ENCODE measurements at places on chromosomes 6 and 20.

- DNase-seq: no peak
Measured at GRCh38 chr6:24861934-24862333, 63.2 kb upstream of the ARMH2 start.

DNA sequence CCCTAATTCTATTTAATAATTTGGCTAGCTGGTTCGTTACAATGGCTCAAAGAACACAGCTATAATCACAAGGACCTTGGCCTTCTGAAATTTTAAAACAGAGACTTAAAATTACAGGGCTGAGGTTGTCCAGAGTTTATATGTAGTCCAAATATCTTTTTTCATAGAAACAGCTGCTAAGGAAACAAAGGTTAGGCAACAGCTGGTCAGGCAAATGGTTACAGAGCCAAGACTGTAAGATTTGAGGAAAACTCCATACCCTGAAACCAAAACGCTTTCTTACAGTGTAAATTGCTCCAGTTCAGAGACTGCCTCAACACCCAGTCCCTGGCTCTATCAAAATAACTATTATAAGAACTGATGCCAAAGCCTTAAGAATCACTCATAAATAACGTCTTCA is 9.7 kb upstream of the ARHGAP18 start:
- DNase-seq: no peak

GRCh38 chr6:46985943-46986342 is 56.2 kb downstream of the ADGRF1 start:
- no peak for DNase-seq

DNA sequence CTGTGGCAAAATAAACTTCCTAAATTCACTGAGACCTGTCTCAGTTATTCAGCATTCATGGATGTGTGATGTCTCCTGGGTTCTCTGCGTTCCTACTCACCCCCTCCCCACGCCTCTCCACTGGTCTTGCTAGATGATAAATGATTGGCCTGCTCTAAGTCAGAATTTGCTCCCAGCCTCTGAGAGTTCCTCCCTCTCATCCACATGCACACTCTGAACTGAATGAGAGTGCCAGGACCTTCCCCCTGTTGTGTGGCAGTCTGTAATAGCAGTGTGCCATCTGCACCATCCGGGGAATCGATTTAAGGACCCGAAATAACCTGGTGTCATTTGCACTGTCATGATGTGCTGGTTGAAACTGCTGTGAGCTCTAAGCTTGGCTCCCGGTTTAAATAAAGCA is 135.8 kb upstream of the AFDN start:
- DNase-seq: no peak

GRCh38 chr20:46618316-46619100 is 32.8 kb downstream of the SLC13A3 start:
- DNase-seq: no peak

GRCh38 chr6:102417368-102417998 is 1024.0 kb downstream of the GRIK2 start:
- no peak for DNase-seq

DNA sequence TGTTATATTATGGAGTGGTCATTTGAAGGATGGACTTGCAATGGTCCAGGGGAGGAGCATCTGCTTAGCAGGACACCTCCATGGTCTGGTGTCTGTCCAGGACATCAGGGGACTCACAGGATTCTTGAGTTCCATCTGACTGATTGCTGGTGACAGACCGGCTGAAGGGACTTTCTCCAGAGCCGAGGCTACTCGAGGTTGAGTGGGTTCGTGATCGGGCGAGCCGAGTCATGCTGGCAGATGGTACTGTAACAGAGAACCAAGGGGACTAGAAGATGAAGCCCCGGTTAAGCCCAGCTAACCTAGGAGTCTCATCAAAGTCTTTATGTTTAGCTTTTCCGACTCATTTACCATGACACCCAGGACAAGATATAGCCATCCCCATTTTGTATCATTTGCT is 7.5 kb upstream of the SLA2 start:
- DNase-seq: no peak

GRCh38 chr6:156807795-156808194 is 30.6 kb downstream of the ARID1B start:
- no peak for DNase-seq

GRCh38 chr6:3442431-3443220 is 14.2 kb downstream of the SLC22A23 start:
- DNase-seq: no peak

DNA sequence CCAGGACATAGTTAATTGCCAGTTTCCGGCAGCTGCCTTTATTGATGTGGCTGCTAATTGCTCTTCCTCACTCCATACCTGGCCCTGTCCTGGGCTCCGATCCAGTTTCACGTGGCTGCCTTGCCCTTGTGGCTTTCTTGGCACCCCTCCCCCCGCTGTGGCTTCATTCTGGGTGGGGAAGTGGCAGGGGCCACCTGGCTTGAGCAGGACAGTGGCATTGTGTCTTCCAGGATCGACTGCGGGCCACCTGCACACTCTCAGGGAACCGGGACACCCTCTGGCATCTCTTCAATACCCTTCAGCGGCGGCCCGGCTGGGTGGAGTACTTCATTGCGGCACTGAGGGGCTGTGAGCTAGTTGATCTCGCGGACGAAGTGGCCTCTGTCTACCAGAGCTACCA is 10.8 kb downstream of the MAVS start:
- no peak for DNase-seq

DNA sequence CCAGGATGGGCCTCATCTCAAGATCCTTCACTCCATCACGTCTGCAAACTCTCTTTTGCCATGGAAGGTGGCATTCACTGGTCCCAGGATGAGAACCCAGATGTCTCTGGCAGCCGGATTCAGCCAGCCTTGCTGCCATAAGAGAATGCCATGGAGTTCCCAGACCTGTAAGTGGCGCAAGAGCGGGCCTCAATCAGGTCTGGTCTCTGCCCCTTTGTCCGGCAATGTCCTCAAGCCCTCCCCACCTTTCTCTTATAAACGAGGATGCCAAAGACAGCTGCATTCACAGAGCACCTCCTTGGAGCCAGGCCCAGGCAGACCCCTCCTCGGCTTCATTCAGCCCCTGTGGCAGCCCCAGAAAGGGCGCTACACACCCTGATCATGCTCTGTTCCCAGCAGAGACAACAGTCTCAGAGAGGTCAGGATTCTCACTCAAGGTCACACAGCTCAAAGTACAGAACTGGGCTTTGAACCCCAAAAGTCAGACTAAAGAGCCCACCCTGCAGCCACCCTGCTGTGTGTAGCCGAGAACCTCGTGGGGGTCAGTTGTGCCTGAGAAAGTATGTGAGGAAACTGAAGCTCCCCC is 263.7 kb downstream of the TAF4 start:
- no peak for DNase-seq

- no peak for DNase-seq
Measured at GRCh38 chr20:12504779-12505178, 504.0 kb upstream of the SPTLC3 start.

GRCh38 chr6:161130967-161131766 is 139.6 kb downstream of the MAP3K4 start:
- DNase-seq: no peak

DNA sequence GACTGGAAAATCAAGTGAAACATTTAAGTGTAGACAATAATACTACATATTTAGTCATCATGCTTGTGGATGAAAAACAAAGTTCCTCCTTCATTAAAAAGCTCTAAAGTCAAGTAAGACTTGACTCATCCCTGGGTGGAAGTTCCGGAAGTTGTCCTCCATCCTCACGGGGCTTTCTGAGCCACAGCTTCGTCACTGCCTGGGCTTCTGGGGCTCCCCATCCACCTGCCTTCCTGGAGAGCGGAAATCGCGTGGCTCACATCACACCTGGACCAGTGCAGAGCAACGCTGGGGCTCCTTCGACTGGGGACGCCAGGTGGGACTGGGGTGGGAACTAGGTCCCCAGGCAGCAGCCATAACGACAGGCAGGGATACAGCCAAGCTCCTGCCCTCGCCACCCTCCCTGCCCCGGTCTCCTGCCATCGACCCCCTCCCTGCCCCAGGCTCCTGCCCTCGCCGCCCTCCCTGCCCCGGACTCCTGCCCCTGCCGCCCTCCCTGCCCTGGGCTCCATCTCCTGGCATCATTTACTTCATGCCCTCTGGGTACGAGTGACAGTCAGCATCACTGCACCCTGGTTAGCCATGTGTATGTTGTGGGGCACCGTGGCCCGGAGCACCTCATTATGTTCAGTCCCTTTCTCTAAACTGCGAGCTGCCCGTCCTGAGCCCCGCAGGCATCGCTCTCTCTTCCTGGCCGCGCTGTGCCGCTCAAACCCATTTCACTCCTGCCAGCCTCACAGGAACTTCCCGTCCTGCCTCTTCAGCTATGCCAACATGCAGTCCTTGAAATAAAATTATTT is 12.9 kb downstream of the THBS2 start:
- DNase-seq: no peak
